ENCODE measurements at places on chromosomes 1 and 21. TPM values are rescaled to one million over a fixed set of nuclear protein-coding genes. Genes with fewer than 3 reads are reported as not detected.

Gene PLA2G2C
- not detected for total RNA-seq

Gene PTCH2
- total RNA-seq, result 1.4 TPM

Gene RNU1-4
- total RNA-seq, result 2,859 TPM

Gene F11R
- total RNA-seq, result 1.5 TPM

Gene KLHDC7A
- total RNA-seq, result not detected

Gene DEPDC1
- 6.5 TPM for total RNA-seq

Gene SPRR1A
- not detected for total RNA-seq

Gene TFF2
- total RNA-seq, result not detected

Gene FCRL4
- not detected for total RNA-seq

Gene TYW3
- 7.8 TPM for total RNA-seq

Gene KLF18
- not detected for total RNA-seq

Gene HUNK
- total RNA-seq, result 1.8 TPM

Gene HSD3B1
- total RNA-seq, result not detected

Gene COL11A1
- 592 TPM for total RNA-seq

Data from osteocyte (in vitro differentiated cells).